ENCODE measurements at places on chromosomes 6 and 20. TPM values are rescaled to one million over a fixed set of nuclear protein-coding genes. Genes with fewer than 3 reads are reported as not detected.

RSPO4 gene
- total RNA-seq = not detected

GRM1 gene
- not detected for total RNA-seq

GRCh38 chr6:117483645-117484016, 1.2 kb downstream of the DCBLD1 start:
- no peak for DNase-seq

DNA sequence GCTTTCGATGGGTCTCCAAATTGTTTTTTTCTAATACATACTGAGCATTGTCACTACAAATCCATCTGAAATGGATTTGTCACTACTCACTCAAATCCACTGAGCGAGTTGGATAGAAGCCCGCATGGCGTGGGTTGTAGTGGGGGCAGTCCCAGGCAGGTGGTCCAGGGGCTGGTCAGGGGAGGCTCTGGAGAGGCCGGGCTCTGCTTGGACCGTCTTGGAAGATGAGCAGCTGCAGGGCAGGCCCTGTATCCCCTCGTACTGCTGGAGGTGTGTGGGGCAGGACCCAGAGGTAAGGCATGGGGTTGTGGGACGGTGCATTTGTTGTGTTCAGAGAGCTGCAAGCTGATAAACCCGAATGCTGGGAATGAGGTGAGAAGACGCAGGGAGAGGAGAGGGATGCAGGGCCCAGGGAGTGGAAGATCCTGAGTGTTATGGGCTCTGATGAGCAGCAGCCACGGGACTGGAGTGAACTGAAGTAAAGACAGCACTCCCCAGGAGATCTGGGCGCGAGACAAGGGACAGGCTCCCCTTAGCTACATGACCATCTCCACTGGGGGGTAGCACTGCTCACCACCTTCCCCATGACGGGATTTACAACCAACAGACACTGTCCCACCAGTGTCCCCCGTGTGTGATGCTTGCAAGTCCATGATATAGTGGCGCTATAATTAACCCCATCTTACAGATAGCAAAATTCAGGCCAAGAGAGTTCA, 45.9 kb downstream of the PSMG4 start:
- no peak for DNase-seq

DNA sequence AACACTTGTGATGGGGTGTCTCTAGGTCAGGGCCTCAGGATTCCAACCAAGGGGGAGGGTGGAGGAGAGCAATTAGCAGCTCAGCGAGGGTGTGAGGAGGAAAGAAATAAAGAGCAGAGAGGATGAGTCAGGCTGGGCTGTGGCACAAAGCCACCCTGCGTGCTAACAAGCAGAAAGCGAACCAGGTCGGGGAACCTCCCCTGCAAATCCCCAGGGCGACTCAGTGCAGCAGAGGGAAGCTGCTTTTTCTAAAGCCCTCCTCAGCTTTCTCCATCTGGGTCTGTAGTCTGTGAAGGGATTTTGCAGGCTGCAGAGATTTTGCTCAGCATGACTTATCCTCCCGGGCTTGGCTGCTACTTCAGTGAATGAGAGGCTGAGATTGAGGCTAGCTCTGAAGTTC, 6.6 kb upstream of the SPO11 start:
- DNase-seq = no peak

- no peak for DNase-seq
These were observed 363.8 kb downstream of the PRKN start for GRCh38 chr6:162363757-162364156.

DNA sequence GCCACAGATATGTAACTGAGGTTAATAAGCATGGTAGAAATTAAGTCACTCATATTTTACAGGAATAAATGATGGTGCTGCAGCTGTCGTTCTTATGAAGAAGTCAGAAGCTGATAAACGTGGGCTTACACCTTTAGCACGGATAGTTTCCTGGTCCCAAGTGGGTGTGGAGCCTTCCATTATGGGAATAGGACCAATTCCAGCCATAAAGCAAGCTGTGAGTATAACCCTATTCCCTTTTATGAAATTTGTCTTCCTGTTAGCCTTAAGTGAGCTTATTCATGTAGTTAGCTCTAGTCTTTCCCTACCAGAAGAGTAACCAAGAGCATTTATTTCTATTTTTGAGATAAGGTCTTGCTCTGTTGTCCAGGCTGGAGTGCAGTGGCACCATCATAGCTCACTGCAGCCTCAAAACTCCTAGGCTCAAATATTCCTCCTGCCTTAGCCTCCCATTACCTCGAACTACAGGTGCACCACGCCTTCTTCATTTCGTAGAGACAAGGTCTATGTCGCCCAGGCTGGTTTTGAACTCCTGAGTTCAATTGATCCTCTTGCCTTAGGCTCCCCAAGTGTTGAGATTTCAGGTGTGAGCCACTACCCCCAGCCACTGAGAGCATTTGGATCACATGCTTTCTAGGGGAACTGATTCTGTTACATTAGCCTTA, 12.0 kb downstream of the TCP1 start:
- no peak for DNase-seq

- no peak for DNase-seq
These were observed 93.3 kb downstream of the PTPRK start for GRCh38 chr6:128427139-128427538.

FOXA2 gene
- not detected for total RNA-seq

DNA sequence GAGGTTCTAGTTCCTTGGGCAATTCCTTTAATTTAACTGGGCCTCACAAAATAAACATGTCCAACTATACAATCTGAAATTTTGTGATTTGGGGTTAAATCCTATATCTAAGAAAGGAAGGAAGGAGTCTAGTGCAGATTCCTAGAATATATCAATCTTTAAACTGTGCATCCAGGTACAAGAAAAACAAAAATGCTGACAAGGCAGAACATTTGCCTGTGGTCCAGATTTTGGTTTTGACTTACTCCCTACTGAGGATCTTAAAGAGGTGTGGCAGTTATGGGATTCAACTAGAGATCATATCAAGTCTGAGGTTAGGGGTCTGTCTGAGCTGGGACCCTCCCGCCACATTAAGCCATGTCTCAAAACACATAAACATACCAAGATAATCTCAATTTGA, 17.7 kb upstream of the COX7A2 start:
- no peak for DNase-seq

GRCh38 chr6:106677282-106677681, 47.9 kb downstream of the QRSL1 start:
- DNase-seq = no peak
